Tongue (tissue), 3 donors: ENCODE measurements at places on chromosomes 3 and 15. TPM values are rescaled to one million over a fixed set of nuclear protein-coding genes. Genes with fewer than 3 reads are reported as not detected.
A peak's percentile ranks its signal among the peaks of the same experiment; 100 is the strongest.

PLS1 gene
- total RNA-seq, result 1.4 TPM

GOLGA6L2 gene
- total RNA-seq, result not detected

- DNase-seq, result peak; percentile 84
These were observed 71.3 kb upstream of the HES1 start for GRCh38 chr3:194064380-194065332.

DNA sequence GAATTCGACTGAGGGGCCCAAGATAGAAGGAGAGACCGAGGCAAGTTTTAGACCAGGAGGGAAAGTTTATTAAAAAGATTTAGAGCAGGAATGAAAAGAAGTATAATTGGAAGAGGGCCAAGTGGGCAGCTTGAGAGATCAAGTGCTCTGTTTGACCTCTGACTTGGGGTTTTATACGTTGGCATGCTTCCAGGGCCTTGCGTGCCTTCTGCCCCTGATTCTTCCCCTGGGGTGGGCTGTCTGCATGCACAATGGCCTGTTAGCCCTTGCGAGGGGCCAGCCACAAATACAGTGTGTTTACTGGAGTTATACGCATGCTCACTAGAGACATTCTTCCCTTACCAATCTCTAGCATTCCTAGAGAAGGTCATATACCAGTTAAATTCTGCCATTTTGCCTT is 70.7 kb upstream of the LARS2 start:
- no peak for DNase-seq

GRCh38 chr15:75452364-75452864 is 924 bp upstream of the SIN3A start:
- peak; percentile 93 for DNase-seq

- peak; percentile 50 for DNase-seq
These were observed 79.1 kb downstream of the SLC25A26 start for GRCh38 chr3:66299891-66300290.

DNA sequence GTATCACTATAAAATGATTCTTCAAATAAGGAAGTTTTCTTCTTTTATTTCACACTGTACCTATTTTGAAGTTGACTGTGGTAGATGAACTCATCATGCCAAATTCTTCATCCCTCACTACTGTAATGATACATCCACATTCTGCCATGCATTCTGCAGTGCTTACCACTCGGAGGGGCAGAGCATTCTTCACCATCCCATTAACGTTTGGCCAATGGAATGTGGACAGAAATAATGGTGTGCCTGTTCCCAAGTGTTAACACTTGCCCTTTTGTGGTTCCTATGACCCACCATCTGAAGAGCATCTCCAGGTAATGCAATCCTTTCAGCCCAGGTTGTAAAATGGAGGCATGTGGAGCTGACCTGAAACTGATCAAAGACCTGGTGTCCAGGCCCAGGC is 18.6 kb downstream of the GOLIM4 start:
- no peak for DNase-seq

DNA sequence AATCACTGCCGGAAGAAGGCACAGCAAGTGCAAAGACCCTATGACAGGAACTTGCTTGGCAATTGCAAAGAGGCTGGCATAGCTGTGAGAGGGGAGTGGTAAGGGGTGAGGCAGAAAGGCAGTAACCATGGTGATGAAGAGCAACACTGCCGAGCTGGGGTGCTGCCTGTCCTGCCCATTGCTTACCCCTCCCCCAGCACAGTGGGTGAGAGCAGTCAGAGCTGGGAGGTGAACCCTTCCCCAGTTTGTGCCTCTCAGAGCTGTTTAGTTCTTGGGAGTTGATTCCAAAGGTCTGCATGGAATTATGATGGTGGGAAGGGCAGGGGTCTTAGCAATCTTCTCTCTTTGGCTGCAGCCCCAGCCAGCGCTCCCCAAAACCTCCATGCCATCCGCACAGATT is 8.8 kb downstream of the TYRO3 start:
- DNase-seq, result no peak

- no peak for DNase-seq
These were observed 195.9 kb upstream of the DPH6 start for GRCh38 chr15:35741881-35742280.
